ENCODE measurements at places on chromosomes 6 and 20. TPM values are rescaled to one million over a fixed set of nuclear protein-coding genes. Genes with fewer than 3 reads are reported as not detected.

GRCh38 chr6:11613336-11613735, 75.8 kb downstream of the TMEM170B start:
- no peak for DNase-seq

The DNMT3B gene
- 1.1 TPM for polyA plus RNA-seq

DNA sequence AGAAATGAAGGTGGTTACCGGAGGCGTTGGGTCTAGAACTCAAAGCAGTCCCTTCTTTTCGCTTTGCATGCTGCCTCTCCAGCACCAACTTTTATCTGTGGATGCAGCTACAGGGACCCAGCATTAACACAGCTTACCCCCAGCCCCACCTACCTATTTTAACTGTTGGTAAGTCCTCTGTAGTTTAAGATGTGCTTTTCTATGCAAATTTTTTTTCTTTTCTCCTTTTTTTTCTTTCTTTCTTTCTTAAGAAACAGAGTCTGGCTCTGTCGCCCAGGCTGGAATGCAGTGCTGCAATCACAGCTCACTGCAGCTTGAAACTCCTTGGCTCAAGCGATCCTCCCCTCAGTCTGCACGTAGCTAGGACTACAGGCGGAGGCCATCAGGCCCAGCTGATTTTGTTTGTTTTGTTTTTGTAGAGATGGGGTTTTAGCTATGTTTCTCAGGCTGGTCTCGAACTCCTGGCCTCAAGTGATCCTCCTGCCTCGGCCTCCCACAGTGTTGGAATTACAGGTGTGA, 6.5 kb upstream of the USP45 start:
- DNase-seq: peak; percentile 64

- peak; percentile 31 for DNase-seq
These were observed 89.9 kb upstream of the ECI2 start for GRCh38 chr6:4225161-4225872.

DNA sequence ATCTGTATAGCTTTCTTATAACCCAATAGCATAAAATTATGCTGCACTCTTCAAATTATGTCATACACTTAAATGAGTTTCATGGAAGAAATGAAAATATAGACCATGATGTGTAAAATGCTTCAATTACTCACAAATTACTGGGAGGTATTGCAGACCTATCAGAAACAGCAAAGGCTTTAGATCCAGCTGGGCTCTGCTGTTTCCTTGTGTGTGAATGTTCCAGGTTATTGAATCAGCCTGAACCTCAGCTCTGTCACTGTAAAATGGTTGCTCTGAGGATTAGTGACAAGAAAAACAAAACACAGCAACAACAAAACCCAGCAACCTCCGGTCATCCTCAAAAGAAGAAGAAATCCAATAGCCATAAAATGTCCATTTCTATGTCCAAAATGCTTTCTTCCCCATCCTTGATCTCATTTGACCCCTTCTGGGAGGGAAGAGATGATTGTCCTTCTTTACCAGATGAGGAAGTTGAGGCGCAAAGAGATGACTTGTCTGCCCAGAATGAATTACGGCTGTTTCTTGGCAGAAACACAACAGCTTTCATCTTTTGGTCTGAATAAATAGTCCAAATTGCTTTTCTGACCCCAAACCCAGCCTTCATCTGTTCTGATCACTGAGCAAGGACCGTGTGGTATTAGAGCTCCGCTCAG, 42.2 kb upstream of the TGM6 start:
- no peak for DNase-seq

DNA sequence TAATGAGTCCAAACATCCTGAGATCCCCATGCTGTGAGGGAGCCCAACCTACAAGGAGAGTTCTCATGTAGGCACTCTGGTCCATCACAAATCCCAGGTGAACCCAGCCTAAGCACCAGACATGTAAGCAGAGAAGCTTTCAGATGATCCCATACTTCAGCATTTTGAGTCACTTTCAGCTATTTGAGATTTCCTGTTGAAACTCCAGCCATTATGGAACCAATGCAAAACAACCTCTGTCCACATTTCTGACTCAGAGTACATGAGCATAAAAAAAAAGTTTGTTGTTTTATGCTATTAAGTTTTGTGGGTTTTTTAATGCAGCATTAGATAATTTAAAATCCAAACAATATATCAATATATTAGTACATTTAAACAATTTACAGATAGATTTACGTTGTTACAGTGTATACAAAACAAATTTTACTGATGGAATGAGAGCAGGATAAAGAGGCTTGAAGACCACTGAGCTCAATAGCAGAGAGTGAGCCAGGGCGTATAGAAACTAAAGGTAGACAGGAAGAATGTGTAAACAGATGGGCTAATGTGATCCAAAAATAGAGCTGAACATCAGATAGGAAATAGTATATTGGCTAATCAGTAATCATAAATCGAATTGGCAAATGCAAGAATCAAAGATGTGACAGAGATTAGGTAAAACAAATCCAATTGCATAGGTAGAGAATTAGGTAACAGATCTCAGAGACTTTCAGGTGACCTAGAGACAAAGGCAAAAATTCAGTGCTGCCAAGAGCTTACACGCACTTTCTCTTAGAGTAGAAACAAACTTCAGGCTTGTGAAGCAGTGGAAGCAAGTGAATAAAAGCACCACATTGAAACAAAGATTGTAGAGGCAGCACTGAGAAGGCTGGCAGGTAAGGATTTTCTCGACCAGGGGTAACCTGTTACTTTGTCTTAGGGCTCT, 36.2 kb upstream of the PLCB1 start:
- peak; percentile 26 for DNase-seq

DNA sequence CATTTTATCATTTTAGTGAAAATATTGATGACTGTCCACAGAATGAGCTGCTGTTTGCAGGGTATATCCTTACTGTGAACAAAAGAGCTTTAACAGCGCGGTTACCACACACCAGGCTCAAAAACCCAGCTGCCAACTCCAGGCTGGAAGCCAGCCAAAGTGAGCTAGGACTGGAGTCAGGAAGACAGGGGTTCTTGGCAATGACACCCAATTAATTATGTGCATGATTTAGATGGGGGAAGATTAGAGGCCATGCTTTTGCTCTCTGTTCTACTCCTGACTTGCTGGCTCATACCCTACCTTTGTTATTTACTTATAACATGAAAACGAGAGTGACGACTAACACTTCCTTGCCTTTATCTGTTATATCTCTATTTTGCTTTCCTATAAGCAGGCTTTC, 128.9 kb upstream of the SHLD1 start:
- DNase-seq: peak; percentile 76

The KIAA0408 gene
- polyA plus RNA-seq: 3.0 TPM

The HLA-DRA gene
- 0.99 TPM for polyA plus RNA-seq

- peak; percentile 56 for DNase-seq
These were observed 155.1 kb upstream of the MLIP start for GRCh38 chr6:53956068-53956711.

DNA sequence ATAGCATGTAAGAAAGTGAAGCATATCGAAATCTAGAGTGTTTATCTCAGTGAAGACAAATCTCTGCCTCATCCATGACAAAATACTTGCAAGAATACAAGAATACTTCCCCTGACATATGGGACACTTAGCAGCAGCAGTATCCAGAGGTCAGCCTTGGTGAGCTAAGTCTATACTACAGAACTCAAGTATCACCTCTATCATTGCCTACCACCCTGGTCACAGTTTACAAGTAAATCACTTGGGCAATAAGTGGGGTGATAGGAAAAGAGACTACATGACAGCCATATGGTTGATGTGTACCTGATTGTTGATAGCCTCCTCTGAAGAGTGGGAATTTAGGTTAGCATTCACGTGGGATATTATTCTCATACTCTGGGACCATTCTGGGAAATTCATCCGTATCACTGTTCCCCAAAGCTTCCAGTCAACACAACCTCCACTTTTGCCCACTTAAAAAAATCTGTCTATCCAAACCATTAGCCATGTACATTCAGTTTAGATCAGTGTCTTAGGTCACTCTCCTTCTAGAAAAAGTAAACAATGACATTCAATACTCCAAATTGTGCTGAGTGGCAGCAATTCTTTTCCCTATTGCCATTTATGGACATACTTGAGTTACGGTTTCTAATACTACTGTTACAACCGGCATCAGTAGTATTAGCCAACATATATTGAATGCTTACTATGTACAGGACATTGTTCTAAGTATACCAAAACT, 118.2 kb upstream of the PRSS16 start:
- DNase-seq: no peak

The PRR18 gene
- polyA plus RNA-seq: 0.01 TPM

DNA sequence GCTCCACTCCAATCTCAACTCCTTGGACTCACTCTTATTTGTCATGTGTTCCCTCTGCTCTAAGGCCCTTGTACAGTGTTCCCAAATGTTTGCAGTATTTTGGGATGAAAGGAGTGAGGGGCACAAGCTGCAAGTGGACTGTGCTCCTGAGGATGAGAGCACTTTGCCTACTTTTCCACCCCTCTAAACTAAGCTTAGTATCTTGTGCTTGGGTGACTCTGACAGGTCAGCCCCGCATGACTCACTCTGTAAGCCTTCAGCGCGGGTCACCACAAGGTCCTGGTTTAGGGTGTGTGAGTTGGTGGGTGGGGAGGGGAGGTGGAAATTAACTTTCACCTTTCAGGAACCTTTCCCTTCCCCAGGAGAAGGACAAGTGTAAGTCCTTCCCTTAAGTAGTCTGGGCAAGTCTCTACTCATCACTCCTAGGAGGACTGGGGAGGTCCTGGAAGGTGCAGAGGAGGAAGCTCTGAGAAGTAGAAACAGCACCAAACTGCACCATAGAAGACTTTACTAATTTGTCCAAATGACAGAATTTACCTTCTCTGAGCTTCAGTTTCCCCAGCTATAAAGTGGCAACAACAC, 68.8 kb upstream of the EPB41L1 start:
- peak; percentile 74 for DNase-seq

GRCh38 chr20:9015984-9016324, 52.9 kb upstream of the PLCB4 start:
- DNase-seq: peak; percentile 52

The LY6G6C gene
- polyA plus RNA-seq: not detected

The SLC44A4 gene
- polyA plus RNA-seq: not detected

GRCh38 chr20:828987-829386, 4.5 kb upstream of the FAM110A start:
- DNase-seq: no peak

The ZSCAN12 gene
- polyA plus RNA-seq: 3.3 TPM

GRCh38 chr6:106961801-106962200, 12.7 kb downstream of the CD24 start:
- no peak for DNase-seq

The TSPO2 gene
- polyA plus RNA-seq: not detected

DNA sequence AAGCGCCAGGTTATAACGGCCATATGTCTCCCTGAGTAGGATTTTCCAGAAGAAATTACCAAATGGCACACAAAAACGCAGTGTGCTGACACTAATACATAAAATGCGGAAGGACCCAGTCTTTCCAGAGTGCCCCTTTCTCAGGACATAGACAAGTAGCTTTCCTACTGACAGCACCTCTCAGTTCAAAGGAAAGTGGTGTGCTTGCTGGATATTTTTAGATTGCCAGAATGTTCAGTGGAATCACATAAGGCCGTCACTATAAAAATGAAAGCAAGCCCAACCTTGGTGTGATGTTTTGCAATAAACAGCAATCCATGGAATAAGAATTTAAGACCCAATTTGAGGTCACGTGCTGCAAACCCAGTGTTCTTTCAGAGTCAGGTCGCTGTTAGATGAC, 135.5 kb upstream of the AGPAT4 start:
- no peak for DNase-seq

DNA sequence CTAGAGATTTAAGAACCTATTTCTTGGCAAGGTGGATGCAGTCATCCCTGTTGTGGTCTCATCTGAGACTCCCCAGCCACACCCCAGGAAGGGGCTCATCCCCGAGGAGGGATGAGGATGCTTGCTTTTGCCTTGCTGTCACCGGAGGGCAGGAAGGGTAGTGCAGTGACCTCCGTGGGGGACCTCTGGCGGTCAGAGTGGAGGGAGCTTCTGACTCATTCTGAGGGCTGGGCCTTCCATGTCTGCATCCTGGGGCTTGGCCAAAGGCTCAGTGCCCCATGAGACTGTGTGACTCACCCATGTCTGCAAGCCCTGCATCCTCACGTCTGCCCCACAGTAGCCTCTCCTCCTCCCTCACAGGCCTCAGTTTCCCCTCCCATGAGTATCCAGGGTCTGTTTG, 38.7 kb downstream of the UQCC2 start:
- peak; percentile 95 for DNase-seq

DNA sequence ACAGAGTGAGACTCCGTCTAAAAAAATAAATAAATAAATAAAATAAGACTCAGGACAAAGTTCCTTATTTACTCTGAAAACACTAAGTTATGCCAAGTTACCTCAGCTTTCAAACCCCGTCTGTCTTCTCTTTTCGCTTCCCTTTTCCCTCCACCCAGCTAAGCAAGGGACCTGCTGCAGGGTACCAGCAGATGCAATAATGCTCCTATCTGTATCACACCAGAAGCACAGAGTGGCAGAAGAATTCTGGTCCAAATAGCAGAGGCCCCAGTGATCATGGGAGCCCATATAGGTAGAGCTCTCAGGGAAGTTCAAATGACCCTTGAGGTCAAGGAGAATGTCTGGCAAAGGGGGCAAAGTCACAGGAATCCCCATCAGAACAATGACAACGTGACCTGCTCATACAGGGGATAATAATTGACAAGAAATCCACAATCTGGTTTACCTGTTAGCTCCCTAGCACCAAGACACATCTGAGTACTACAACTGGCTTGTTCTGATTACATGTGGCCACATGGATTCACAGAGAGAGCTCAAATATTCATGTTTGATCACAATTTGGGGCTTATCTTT, 8.7 kb downstream of the GCM1 start:
- DNase-seq: no peak

DNA sequence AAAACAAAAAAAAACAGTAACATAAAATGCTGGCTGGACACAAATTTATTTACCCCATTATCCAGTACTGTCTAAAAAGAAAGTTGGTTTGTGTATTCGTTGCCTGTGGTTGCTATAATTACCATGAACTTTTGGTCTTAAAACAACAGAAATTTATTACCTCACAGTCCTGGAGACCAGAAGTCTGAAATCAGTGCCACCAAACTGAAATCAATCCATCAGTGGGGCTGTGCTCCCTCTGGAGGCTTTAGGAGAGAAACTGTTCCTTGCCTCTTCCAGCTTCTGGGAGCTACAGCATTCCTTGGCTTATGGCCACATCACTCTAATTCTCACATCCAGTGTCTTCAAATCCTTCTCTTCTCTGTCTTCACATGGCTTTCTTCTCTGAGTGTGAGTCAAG, 79.4 kb downstream of the SNX5 start:
- DNase-seq: peak; percentile 41

DNA sequence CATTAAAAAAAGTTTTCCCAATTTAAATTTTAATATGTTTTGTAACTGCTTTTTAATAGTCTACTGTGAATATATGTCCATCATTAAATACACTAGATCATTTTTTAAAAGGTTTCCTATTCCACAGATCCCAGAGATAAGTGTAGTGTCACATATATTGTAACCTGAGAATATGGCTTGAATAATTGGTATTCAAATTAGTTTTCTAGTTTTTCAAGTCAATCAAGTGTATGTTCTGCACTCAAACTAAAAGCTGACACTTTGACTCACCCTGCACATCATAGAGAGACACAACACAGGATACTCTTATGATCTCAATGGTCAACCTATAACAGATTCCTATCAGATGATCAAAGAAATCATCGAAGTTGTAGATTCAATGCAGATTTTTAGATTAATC, 49.1 kb downstream of the ZHX3 start:
- no peak for DNase-seq

GRCh38 chr6:31734821-31735406, 1.4 kb downstream of the CLIC1 start:
- DNase-seq: peak; percentile 21

GRCh38 chr20:12358006-12358654, 440.4 kb downstream of the BTBD3 start:
- DNase-seq: no peak

The PDYN gene
- polyA plus RNA-seq: not detected

The TUBB2B gene
- polyA plus RNA-seq: 5.2 TPM

GRCh38 chr20:63860325-63861051, 810 bp upstream of the ABHD16B start:
- DNase-seq: no peak

Measured in fibroblast of lung (primary cell).